ENCODE measurements at places on chromosomes 6 and 20. TPM values are rescaled to one million over a fixed set of nuclear protein-coding genes. Genes with fewer than 3 reads are reported as not detected.

- no peak for DNase-seq
These were observed 763 bp downstream of the KLC4 start for GRCh38 chr6:43060034-43060754.

GRCh38 chr6:63743691-63744090, 108.1 kb downstream of the PHF3 start:
- no peak for DNase-seq

GRCh38 chr6:158063736-158064135, 82.1 kb downstream of the SYNJ2 start:
- no peak for DNase-seq

DNA sequence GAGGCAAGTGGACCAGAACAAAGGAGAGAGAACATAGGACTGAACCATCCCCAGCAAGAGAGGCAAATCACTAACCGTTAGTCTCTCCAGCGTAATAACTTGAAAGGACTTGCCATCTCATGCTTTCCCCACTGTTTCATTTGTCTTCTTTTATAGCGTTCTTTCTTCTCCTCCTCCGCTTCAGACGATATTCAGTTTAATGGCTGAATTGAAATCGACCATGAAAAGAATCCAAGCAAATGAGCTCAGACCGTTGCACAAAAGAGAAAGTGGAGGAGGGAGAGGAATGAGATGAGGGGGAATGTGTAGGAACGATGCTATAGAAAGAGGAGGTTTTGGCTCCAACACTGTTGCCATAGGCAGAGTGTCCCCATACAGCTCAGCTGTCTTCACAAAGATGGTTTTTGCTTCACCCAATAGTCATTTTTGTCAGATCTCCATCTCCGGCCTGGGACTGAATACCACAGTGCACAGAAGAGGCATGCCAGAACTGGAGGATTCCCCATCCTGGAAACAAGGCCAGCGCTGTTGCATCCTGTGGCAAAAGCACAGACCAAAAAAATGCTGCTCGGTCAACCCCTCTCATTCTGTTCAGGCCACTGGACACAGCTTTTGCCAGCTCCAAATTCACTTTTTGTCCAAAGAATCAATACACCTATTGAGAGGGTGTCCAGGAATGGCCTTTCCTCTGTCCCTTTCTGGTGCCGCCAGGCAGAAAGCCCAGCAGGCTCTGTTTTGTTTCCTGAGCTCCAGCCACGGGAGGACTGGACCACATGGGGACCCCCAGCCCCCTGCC, 176.1 kb downstream of the ID4 start:
- no peak for DNase-seq

GRCh38 chr6:149128489-149129145, 188.9 kb upstream of the TAB2 start:
- no peak for DNase-seq

DNA sequence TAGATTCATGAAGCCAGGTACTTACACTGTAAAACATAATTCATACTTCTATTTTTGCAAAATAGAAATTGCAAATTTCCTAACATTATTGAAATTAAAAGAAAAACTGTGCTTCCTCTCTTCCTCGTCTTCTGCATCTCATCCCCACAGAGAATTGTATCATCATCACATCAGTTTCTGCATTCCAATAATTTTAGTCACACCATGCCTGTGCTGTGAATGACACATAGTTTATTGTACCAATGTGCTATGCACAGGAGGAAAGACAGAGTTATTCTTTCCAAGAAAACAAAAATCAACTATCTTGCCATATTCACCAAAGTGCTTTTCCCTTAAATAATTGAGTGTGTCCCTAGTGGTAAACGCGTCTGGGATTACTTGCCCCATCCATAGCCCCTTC, 38.1 kb upstream of the FAM135A start:
- no peak for DNase-seq

- DNase-seq, result no peak
These were observed 18.7 kb downstream of the UQCC2 start for GRCh38 chr6:33692760-33693158.

- peak; percentile 83 for DNase-seq
These were observed 54.2 kb downstream of the MRPL14 start for GRCh38 chr6:44072959-44073611.

DNA sequence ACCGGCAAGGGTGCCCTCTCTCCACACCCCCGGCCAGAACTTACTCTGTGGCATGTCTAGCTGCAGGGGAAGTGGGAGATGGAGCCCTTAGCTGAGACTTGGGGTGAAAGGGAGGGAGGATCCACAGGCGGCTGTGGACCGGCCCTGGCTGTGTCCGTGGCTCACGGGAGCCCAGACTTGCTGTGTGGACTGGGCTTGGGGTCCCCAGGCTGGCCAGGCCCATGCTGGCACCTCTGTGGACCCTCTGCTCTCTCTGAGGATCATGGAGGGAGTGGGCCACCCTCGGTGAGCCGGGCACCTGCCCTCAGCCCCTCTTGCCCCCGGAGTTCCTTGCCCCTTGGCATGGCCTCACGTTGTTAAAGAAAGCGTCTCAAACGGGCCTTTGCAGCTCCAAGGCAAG, 8.9 kb upstream of the NTSR1 start:
- DNase-seq, result no peak

- DNase-seq, result peak; percentile 50
These were observed 176.6 kb upstream of the POU3F2 start for GRCh38 chr6:98657764-98658163.

DNA sequence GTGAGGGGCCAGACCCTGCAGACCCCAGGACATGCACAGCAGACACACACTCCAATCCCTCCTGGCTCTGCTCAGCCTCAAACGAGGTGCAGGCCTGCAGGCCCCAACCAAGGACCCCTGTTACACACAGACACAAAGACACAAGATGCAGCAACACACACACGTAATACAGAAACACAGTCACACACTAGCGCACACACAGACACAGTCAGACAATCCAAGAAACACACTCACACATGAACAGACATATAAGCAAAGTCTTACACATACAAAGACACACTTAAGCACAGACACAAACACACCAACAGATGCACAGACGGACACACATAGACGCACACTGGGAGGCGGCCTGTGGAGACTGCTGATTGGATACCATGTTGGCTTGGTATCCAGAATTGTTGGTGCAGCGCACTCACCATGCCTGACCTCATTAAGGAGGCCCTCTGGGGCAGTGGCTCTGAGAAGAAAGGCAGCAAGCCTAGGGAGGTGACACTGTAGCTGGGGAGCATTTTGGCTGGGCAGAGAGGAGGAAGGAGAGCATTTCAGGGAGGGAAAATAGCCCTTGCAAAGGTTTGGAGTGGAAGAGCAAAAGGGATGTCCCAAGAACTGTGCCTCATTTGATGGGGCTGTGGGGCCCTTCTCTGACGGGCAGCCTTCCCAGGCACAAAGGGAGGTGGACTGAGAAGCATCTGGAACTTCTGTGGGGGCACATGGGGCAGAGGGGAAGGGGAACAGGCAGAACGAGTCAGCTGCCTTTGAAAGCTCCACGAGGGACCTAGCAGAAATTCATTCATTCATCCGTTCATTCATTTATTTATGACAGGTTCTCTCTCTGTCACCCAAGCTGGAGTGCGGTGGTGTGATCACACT, 1.4 kb upstream of the HSPA12B start:
- no peak for DNase-seq

DNA sequence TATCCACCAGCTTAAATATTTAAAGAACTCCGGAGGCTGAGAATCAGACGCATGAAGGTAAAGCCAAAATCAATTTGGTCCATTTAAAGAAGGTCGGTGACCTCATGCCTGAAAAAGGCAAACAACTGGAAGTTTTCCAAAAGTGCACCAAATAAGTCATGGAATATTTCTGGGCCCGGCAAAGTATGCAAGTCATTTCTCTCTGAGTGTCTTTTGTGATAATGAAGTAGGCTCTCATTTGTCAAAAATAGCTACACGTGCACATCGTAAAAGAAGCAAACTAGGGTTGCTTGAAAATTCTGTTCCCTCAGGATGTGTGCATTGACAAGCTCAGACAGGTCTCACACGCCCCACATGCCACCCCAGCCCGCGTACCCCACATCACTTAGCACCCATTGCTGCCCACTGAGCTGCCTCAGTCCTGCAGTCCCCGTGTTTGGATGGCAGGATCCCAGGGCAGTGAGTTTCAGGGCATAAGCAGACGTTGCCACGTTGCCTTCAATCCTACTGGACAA, 20.5 kb upstream of the PYGB start:
- DNase-seq, result no peak

DNA sequence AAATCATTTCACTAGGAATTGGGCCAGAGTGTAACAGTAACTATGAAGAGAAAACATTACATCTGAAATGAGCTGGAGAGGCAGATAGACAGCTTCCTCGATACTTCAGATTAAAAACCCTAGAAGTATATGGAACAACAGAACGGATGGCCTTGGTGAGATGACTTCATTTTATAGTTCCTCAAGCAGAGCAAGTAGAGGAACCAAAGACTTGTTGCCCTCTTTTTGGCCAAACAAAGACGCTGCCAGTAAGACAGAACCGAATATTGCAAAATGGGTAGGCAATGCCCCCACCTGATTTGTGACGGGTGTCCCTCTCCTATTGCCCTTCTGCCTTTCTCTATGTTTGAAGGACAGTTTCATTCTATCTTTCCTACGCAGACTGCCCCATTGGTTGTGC, 53.5 kb downstream of the AGPAT4 start:
- no peak for DNase-seq

- no peak for DNase-seq
These were observed 127.8 kb downstream of the MTHFD1L start for GRCh38 chr6:150993253-150993652.

DNA sequence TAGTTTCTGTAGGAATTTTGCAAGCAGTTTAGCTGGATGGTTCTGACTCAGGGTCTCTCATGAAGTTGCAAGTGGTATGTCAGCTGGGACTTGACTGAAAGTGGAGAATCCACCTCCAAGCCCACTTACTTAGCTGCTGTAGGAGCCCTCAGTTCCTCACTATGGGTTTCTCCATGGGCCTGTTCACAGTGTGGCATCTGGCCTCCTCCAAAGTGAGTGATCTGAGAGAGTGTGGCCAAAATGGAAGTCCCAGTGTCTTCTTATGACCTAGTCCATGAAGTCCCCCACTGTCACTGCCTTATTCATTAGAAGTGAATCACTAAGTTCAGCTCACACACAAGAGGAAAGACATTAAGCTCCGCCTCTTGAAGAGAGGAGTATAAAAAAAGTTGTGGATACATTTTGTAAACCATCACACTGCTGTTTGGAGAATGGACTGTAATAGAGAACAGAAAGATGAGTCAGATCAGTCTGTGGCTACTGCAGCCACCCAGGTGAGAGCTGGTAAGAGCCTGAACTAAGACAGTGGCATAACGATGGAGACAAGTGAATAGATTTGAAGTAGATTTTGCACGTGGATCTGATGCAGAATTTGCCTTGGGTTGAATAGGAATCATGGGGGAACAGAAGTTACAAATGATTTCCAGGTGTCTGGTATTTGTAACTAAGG, 4.9 kb upstream of the NELFCD start:
- DNase-seq, result no peak

GRCh38 chr6:130825772-130826441, 1.3 kb upstream of the SMLR1 start:
- DNase-seq, result peak; percentile 46

DNA sequence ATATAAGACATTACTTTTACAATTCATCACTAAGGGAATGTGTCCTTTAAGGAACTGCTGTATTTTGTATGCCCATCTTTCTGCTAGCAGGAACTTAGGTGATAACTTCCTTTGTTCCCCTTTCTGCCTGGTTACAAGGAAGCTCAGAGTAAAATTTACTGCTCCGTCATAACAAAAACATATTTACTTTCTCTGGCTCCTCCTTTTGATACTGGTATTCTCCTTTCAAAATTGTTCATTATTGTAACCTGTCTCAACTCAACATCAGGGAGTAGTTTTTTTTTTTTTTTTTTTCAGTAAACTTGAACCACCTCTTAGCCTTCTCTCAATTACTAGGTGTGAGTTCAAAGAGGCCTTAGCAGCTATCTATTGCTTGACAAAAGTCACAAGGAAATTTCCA, 37.1 kb downstream of the RIPOR2 start:
- no peak for DNase-seq

DNA sequence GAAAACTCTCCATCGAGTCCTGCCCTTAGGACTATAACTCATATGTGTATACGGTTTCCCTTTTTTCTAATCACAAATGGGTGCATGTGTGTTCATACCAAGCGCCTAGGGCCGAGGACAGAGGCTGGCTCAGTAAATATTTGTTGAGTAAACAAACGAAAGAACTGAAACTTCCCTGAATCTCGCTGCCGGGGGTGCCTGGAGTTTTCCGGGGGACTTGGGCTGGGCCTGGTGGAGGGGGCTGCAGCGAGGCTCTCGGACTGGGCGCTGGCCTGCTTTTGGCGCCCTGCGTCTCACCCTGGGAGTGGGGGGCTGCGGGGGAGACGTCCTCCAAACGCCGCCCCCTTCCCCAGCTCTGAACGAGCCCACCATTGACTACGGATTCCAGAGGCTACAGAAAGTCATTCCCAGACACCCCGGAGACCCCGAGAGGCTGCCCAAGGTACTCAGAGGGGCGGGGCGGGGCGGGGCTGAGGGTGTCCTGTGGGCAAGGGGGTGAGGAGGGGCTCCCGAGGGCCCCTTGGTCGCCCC, 49.0 kb downstream of the CPXM1 start:
- no peak for DNase-seq

DNA sequence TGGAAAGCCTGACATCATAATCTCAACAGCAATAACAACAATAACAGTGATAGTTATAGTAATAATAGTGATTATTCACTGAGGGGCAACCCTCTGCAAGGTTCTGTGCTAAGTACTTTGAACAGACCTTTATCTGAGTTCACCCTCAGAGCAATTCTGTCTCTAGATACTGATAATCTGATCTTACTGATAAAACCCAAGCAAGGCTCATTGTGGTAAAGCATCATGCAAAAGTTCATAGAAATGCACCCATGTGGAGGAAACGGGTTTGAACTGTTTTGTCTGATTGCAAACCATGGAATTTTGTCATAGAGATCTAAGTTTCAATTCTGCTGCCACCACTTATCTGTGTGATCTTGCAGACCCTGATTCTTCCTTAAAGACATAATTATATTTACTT, 1.3 kb upstream of the KIAA0408 start:
- no peak for DNase-seq

C20orf202 gene
- 0.22 TPM for total RNA-seq

ENPP4 gene
- 2.8 TPM for total RNA-seq

GABRR1 gene
- 0.24 TPM for total RNA-seq

CCNC gene
- total RNA-seq, result 82.2 TPM

ENPP3 gene
- total RNA-seq, result 0.48 TPM

CST5 gene
- total RNA-seq, result not detected

BICRAL gene
- 10.3 TPM for total RNA-seq

CGAS gene
- 6.4 TPM for total RNA-seq

SAYSD1 gene
- total RNA-seq, result 7.4 TPM

BMP5 gene
- 0.07 TPM for total RNA-seq
